ENCODE measurements at places on chromosomes 1 and 21.

DNA sequence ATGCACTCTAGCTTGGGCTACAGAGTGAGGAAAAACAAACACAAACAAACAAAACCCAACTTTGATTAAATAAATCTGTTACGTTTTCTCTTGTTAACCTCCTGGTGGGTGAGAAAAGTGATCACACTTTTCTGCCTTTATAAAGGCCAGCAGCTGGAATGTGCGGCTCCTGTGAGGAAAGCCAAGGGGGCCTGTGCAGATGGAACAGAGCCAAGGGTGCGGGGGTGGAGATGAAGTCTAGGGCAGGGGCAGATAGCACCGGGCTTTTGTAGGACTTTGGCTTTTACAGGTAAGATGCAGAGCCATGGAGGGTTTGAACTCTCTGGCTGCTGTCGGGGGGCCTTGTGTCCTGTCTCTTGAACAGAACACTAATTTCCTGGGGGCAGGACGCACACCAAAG is 40.7 kb upstream of the GPR37L1 start:
- no peak for DNase-seq

GRCh38 chr1:1092149-1092855 is 18.2 kb upstream of the RNF223 start:
- DNase-seq, result no peak

- peak; percentile 35 for DNase-seq
Observed at GRCh38 chr1:147549526-147549925, 8.2 kb downstream of the BCL9 start.

DNA sequence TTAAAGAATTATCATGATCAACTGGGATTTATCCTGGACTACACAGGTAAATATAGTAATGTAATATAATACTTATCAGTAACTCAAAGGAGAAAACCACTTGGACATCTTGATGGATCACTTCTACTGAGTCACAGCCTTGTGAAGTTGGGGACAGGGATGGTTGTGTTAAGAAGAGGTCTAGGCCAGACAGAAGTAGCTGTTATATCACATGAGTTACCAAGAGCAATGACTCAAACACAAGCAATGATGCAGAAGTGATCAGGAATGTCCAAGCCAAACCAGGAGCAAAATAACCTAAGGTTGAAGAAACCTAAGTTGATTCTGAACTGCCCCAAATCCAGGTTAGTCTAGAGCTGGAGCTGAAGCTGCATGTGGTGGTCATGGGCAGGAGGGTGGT is 424.5 kb upstream of the DAB1 start:
- DNase-seq, result no peak

DNA sequence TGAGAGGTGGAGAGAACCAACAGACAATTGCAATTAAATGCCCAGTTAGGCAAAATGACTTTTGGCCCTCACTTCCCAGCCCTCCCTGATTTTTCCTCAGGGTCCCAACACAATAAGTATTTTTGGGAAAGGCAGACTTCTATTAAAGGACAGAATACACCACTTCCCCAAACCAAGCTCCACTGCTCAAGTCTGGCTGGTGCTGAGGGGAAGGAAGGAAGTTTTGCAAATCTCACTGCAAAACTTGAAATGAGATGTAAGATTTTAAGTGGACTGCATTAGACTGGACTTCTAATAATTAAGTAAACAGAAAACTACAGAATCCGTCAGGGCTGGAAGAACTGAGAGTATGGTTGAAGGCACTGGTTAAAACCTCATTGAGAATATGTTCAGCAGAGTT is 32.2 kb upstream of the CD1D start:
- DNase-seq, result no peak

DNA sequence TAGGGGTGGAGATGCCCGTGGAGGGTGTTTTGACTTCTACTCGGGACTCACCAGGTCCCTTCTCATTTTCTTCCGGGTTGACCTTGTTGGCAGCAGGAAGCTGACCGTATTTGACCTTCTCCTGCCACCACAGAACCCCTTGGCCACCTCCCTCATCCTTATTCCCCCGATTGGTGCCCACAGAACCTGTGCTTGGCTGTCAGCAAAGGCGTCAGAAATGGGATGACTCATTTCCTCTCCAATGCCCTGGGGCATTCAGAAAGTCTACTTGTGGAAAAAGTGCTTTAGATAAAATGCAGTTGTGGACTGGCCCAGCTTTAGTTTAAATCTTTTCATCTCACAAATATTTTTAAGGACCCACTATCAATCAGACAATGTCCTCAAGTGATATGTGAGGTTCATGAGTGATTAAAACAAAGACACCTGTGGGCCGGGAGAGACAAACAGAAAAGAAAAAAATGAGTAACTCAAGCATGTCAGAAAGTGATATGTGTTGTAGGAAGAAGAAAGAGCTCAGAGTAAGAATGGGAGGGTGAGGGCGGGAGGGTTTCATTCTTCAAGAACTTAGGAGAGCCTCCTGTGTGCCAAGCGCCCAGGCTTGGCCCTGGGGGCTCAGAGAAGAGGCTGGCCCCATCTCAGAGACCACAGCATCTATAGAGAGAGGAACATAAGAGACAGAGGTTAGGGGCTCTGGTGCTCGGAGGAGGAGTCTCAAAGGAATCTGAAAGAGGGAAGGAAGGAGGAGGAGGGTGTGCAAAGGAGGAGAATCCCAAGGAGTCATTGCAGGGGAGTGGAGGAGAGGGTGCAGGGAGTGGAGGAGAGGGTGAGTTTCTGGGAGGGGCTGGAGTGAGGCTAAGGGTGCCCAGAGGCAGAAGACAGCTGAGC is 221.6 kb upstream of the VAMP3 start:
- DNase-seq, result peak; percentile 26

DNA sequence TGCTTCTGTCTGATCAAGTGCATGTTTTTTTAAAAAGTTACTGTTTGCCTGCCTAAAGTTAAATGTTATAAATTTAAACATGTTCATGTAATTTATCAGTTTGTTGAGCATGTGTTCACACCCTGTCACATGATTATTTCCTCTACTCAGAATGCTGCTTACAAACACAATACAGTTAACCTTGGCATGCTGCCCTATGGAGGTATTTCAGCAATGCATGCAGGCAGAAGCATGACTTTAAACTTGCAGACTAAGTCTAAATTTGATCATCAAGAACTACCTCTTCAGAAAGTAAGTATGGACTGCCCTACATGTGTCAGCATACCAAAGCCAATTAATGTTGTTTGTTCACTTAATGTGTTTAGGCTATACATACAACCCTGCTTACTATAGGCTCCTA is 161.6 kb downstream of the LRRC40 start:
- no peak for DNase-seq

- no peak for DNase-seq
Observed at GRCh38 chr1:1359308-1359663, 931 bp upstream of the MXRA8 start.

DNA sequence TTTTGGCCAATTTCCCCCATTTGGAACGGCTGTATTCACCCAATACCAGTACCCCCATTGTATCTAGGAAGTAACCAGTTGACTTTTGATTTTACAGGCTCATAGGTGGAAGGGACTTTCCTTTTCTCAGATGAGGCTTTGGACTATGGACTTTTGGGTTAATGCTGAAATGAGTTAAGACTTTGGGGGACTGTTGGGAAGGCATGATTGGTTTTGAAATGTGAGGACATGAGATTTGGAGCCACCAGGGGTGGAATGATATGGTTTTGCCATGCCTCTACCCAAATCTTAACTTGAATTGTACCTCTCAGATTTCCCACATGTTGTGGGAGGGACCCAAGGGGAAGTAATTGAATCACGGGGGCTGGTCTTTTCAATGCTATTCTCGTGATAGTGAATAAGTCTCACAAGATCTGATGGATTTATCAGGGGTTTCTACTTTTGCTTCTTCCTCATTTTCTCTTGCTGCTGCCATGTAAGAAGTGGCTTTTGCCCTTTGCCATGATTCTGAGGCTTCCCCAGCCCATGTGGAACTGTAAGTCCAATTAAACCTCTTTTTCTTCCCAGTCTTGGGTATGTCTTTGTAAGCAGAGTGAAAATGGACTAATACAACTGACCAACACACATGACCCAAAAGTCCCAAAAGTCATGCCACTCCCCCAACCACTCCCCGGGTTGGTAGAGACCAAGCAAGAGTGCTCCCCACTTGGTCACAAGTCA is 35.4 kb upstream of the ZNF496 start:
- no peak for DNase-seq

DNA sequence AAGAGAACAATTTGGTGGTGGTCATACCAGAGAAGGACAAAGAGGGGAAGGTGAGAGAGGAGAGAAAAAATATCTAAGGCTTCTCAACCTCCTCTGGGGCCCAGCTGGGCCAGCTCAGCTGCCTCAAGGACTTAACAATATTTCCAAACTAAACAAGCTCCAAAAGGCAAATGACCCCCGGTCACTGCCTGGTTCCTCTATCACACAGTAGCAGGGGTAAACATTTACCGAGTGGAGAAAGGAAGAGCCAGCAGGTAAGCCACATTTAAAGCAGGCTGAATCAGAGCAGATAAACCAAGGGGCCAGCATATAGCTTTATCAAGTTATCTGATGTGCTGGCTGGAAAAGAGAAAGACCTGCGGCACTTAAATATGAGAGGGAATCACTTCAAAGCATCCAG is 102.1 kb downstream of the KCND3 start:
- no peak for DNase-seq

GRCh38 chr1:211874521-211875347 is 44.2 kb upstream of the LPGAT1 start:
- DNase-seq, result no peak

DNA sequence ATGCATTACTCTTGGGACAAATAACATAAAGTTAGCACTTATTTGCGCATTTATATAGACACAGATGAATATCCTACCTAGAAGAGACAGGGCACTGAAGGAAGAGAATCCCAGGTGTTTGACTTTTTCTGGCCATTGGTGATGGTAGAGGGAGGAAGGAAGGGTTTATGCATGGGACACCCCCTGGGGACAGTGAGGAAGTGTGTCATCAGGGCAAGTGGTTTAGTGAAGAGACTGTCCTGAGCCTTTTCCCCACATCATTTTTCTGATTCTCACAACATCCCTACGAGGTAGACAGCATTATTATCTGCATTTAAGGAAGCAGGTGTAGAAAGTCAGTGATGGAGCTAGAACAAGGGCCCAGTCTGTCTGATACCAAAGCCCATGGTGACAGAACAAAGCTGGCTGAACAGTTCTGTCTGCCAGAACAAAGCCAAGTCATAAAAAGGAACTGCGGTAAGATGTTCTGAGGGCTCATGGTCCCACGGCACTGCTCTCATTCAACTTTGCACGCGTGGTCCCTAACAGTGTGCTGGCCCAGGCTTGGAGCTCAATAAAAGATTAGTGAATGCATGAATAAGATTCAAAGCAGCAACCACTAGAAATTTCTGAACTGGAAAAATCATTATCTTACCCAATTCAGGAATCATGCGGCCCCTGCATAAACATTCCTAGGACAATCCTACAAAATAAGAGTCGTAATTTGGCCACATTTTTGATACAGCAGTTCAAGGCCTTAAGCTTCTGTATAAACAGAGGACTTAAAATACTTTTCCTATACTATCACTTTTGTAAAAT is 12.2 kb upstream of the CDC42BPA start:
- no peak for DNase-seq

GRCh38 chr1:33097762-33098161 is 16.8 kb downstream of the AZIN2 start:
- no peak for DNase-seq

- no peak for DNase-seq
Observed at GRCh38 chr1:36116901-36117300, 8.1 kb downstream of the COL8A2 start.

DNA sequence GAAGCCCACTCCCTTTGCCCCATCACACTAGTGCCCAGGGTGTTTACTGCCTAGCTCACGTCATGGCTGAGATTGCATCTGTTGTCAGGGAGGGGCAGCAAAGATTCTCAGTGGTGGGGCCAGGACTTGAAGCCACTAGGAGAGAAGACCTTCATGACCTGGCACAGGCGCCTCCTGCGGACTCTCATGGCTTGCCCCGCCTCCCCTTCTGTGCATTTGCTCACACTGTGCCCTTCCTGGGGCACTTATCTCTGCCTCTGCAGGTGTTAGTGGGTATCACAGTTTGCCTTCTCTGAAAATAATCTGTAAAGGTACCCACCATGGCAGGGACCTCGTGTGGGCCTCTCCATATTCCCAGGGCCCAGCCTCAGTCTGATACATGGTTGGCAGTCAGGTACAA is 20.1 kb downstream of the PTPRU start:
- no peak for DNase-seq

GRCh38 chr1:51097171-51097570 is 4.9 kb upstream of the C1orf185 start:
- DNase-seq, result no peak

DNA sequence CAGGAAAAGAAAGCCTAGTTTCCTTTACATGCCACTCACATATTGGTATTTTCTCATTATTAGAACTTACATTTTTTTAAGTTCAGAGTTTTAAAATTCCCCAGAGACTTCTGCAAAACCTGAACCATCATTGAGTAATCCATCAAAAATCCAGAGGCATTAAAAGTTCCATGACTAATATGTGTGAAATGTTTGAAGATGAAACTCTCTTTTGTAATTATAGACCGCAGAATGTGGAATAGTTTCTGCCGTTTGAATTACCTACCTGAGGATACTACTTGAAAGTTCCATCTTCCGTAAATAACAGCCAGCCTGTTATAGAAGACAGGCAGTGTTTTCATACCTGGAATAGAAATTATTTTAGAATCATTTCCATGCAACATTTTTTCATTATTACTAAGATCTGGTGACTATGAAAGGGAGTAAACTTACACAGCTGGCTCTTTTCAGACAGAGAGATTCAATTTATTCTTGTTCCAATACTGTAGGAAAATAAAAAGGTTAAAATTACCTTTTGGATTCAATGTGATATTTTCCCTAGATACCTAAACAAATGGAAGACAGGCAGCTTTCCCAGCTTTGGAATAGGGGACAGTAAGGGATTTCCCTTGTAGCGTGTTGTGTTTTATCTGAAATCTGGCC is 131.4 kb downstream of the ST6GALNAC5 start:
- DNase-seq, result no peak

GRCh38 chr1:61162520-61163258 is 80.3 kb downstream of the NFIA start:
- DNase-seq, result no peak

- DNase-seq, result no peak
Observed at GRCh38 chr1:35377555-35377954, 109.0 kb downstream of the ZMYM4 start.

DNA sequence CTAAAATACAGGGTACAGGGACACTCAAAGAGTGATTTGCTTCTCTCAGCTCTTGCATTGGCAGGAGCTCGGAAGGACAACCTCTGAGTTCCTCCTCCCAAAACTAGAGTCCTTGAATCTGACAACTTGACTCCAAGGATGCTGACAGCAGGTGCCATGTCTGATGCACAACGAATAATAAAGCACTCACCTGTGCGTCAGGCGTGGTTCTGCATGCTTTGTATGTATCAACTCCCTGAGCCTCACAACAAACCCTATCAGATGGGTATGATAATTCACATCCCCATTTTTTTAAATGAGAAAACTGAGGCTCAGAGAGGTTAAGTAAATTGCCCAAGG is 1.4 kb downstream of the LAPTM5 start:
- no peak for DNase-seq

All from stimulated activated CD4-positive, alpha-beta T cell treated with anti-CD3 and anti-CD28 coated beads, Interleukin-4, amount 100 ng/mL, for 24 hours (primary cell).